ENCODE measurements at places on chromosomes 2 and 18.

GRCh38 chr2:222837643-222838056 is 23.2 kb upstream of the ACSL3 start:
- DNase-seq: no peak

GRCh38 chr2:71101656-71102055 is 28.4 kb downstream of the MCEE start:
- no peak for DNase-seq

DNA sequence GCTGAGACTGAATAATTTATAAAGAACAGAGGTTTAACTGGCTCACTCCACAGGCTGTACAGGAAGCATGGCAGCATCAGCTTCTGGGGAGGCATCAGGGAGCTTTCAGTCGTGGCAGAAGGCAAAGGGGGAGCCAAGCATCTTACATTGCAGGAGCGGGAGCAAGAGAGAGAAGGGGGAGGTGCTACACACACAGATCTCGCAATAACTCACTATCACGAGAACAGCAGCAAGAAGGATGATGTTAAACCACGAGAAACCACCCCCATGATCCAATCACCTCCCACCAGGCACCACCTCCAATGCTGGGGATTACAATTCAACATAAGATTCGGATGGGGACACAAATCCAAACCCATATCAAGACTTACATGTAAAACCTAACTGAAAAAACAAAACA is 17.8 kb upstream of the MATN3 start:
- DNase-seq: no peak

DNA sequence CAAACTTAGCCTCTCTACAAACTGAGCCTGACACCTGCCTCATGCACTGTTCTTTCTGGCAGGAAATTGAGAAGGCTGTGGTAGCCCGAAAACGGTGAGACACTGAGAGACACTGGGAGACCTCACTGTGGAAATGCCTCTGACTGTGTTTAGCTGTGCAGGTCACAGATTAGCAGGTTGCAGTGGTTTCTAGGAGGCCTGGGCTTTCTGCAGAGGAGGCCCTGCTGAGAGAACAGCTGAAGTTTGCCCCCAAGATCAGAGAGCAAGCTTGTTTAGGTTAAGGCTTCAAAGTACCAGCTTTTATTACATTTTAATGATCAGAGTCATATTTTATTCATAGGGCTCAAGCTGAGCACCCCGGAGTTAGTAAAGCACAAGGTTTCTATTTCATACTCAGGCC is 68.7 kb upstream of the LYPD6 start:
- no peak for DNase-seq
